ENCODE measurements at places on chromosomes 16 and 17.

GRCh38 chr17:46922487-46922803, 515 bp upstream of the GOSR2 start:
- DNase-seq, result no peak

GRCh38 chr17:34633351-34633750, 54.0 kb downstream of the TMEM132E start:
- no peak for DNase-seq

GRCh38 chr17:41318231-41318630, 2.7 kb upstream of the KRTAP17-1 start:
- DNase-seq, result no peak

DNA sequence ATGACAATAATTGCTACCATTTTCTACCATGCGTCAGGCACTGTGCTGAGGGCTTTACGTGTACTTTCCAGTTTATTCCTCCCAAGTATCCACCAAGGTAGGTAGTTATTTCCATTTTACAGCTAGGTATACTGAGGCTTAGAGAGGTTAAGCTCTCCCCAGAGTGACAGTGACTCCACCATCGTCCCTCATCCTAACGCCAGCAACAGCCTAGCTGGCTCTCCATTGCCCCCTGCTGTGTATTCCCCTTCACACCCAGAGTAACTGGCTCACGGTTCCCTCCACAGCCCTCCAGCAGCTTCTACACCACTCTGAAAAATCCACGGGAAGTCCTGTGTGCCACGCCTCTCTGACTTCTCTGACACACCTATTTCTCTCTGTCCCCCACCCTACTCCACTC, 7.1 kb upstream of the ASGR1 start:
- no peak for DNase-seq

All from HCT116 (cell line).